ENCODE measurements at places on chromosomes 13 and 19. TPM values are rescaled to one million over a fixed set of nuclear protein-coding genes. Genes with fewer than 3 reads are reported as not detected.

The IRS2 gene
- total RNA-seq, result 6.0 TPM

The C1QTNF9B gene
- total RNA-seq, result not detected

The ZNF415 gene
- 3.2 TPM for total RNA-seq

The VAV1 gene
- total RNA-seq, result not detected

- DNase-seq, result no peak
- H3K4me1 ChIP-seq, result no peaks in the 10 kb centered on the region
- H3K4me3 ChIP-seq, result no peak overlapping the region
- peaks cover 21% of the 10 kb centered on the region for H3K36me3 ChIP-seq
Observed at GRCh38 chr13:49546561-49546960, 38.8 kb downstream of the RCBTB1 start.

DNA sequence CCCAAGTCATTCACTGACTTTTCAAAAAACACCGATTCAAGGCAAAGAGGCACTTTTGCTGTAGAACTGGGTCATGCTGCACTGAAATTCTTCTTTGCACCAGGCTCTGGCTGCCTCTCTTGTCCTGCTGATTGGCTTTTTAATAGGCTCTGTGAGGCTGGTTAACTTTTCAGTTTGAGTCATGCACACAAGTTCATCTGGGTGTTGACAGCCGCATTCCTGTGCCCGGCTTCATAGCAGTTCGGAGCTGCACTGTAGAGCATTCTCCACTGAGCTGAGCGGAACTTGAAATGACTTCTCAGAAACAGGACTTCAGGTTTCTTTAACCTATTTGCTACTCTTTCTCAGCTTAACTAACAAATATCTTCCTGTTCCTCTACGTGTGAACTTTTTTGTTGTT lies 978.3 kb downstream of the UQCRFS1 start:
- no peak overlapping the region for H3K27ac ChIP-seq
- no peaks in the 10 kb centered on the region for H3K4me1 ChIP-seq
- DNase-seq, result no peak
- H3K27me3 ChIP-seq, result no peaks in the 10 kb centered on the region

GRCh38 chr13:49370371-49370770 lies 73.5 kb downstream of the CAB39L start:
- peaks cover 3% of the 10 kb centered on the region for H3K4me1 ChIP-seq
- no peak for DNase-seq
- no peak overlapping the region for H3K27ac ChIP-seq
- no peak overlapping the region for H3K4me3 ChIP-seq
- no peaks in the 10 kb centered on the region for H3K27me3 ChIP-seq

DNA sequence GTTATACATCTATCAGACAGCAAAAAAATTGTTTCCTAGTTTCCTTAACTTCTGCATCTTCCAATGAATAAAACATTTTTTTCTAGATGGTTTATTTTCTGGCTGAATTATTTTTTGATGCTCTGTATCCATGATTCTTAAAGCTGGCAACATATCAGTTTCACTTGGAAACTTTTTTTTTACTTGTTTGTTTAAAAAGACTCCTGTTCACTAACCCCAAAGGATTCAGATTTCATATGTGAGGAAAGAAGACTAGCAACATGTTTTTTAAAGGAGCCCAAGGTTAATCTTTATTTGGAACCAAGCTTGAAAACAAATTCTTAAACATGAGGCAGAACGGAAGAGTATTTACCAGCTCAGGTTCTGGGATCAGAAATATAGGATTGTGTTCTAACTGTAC lies 632.3 kb downstream of the SLITRK6 start:
- H3K27ac ChIP-seq, result no peak overlapping the region
- no peaks in the 10 kb centered on the region for H3K36me3 ChIP-seq
- H3K4me3 ChIP-seq, result no peak overlapping the region
- DNase-seq, result no peak

GRCh38 chr19:5587661-5588060 lies 19.9 kb upstream of the TINCR start:
- no peaks in the 10 kb centered on the region for H3K4me1 ChIP-seq
- H3K27me3 ChIP-seq, result no peaks in the 10 kb centered on the region
- H3K27ac ChIP-seq, result no peak overlapping the region
- H3K36me3 ChIP-seq, result peaks cover 76% of the 10 kb centered on the region
- H3K4me3 ChIP-seq, result no peak overlapping the region

GRCh38 chr13:83827338-83827737 lies 54.9 kb downstream of the SLITRK1 start:
- H3K27me3 ChIP-seq, result no peaks in the 10 kb centered on the region
- H3K27ac ChIP-seq, result no peak overlapping the region
- no peaks in the 10 kb centered on the region for H3K4me1 ChIP-seq
- no peaks in the 10 kb centered on the region for H3K36me3 ChIP-seq

DNA sequence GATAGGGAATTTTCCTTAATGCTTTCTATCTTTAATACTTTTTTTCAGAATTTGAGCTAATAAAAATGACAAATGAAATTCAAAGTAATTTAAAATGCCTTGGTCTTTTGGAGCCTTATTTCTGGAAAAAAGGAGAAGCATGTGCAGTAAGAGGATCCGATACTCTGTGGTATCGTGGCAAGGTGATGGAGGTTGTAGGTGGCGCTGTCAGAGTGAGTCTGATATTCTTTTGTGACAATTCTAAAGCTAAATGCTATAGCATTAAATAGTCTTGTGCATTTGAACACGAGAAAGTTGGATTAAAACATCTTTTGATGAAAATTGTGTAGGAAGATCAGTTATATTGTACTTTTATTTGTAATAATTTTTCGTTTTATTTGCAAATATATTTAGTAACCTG lies 95.0 kb downstream of the RNF17 start:
- no peaks in the 10 kb centered on the region for H3K27me3 ChIP-seq
- H3K4me1 ChIP-seq, result no peaks in the 10 kb centered on the region
- no peaks in the 10 kb centered on the region for H3K36me3 ChIP-seq
- H3K4me3 ChIP-seq, result no peak overlapping the region
- no peak for DNase-seq
